ENCODE measurements at places on chromosomes 12 and 14. TPM values are rescaled to one million over a fixed set of nuclear protein-coding genes. Genes with fewer than 3 reads are reported as not detected.

NFATC4 gene
- polyA plus RNA-seq, result 572 TPM

GDF3 gene
- polyA plus RNA-seq, result not detected

PRB2 gene
- not detected for polyA plus RNA-seq

- DNase-seq, result no peak
These were observed 127.2 kb downstream of the RBM19 start for GRCh38 chr12:113838896-113839295.

- no peak for DNase-seq
These were observed 11.2 kb upstream of the BTG1 start for GRCh38 chr12:92156704-92157395.

DNA sequence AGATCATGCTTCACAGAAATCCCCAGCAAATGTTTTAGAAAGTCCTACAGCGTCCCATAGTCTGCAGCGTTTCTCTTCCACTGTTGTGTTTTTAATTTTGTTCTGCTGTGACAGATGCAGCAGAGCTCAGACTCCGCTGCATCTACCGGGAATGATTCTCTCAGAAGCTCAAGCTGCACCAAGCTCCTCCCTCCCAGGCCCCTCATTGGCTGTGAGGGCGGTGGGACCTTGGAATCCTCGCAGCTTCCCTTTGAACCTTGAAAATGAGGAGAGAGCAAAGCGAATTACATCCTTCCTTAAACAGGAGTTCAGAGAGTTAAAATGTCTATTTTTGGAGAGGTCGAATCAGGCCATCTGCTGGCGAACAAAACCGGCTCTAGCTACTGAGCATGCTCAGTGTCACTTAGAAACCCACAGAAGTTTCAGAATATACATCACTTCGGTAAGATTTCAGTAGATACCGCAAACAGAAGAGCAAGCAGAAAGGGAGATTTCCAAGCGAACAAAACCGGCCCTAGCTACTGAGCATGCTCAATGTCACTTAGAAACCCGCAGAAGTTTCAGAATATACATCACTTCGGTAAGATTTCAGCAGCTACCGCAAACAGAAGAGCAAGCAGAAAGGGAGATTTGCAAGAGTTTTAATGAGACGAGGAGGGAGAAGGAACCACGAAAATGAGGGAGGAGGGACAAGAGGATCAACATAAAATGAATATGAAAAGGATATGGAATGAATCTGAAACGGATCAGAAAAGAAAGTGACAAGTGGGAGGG lies at the start of gene ABCD2:
TSS of gene ABCD2 (minus strand) at position 144 of the 774 bp plus-strand sequence. CDS start 188 bp downstream, outside the sequence.
- peak; percentile 70 for DNase-seq

DNA sequence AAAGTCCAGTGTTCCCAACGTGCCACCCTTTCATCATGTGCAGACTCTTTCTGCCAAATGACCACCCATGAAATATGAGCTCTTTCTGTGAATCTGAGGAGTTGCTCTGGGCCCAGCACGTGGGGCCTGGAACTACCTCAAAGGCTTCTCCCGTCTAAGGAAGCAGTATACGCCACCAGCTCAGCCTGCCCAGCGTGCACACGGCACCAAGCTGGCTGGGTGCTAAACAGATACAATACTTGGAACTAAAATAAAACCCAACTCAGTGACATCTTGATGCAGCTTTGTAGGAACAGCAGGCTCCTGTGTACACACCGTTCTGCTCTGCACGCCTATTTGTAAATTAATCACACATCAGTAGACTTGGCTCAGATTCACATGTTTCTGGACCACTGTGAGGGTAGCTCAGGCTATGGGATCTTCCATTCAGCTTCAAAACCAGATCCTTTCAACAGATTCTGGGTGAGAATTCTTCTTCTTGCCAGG lies 74.8 kb downstream of the ARL6IP4 start:
- peak; percentile 33 for DNase-seq

- DNase-seq, result no peak
These were observed 16.4 kb downstream of the ARID2 start for GRCh38 chr12:45745861-45746277.

DNA sequence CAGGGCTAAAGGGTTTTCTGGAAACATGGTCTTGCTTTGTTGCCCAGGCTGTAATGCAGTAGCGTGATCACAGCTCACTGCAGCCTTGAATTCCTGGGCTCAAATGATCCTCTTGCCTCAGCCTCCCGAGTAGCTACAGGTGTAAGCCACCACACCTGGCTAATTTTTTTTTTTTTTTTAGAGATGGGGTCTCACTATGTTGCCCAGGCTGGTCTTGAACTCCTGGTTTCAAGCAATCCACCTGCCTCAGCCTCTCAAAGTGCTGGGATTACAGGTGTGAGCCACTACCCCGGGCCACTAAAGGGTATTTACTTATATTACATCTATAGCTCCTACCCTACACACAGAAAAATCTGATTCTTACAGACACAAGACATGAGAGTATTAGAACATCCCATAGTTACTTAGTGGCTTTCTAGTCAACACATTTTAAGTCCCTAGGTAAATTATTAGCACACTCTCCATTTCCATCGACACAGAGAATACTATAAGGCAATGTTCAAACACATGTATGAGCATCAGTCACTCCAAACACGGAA lies 6.2 kb upstream of the DCAF11 start:
- no peak for DNase-seq
